Activated effector memory CD4-positive, alpha-beta T cell treated with anti-CD3 and anti-CD28 coated beads, Interleukin-2, amount 50 U/mL, for 16 hours (primary cell): ENCODE measurements at places on chromosomes 4 and X.

DNA sequence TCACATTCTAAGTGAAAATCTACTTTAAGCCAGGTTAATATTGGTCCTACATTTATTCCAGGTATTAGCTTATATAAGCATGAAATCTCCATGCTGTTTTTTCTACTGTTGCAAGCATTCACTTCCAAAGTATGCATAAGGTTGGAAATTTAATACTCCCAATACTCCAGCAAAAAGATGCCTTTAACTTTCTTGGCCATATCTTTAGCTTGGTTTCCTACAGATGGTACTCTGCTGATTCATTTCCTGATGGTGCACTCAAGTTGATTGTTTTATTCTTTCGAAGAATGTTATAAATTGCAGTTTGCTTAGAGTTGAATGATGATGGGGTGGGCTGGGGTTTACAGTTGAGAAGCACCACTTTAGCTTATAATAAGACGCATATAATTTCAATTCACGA is 330.2 kb downstream of the PTTG2 start:
- no peak for DNase-seq

GRCh38 chr4:154741131-154741665 is 2.6 kb upstream of the LRAT start:
- DNase-seq: no peak

GRCh38 chrX:100654261-100654660 is 10.3 kb downstream of the SRPX2 start:
- no peak for DNase-seq

- no peak for DNase-seq
These were observed 47.2 kb upstream of the TMPRSS11F start for GRCh38 chr4:68176904-68177303.

- no peak for DNase-seq
These were observed 195.8 kb downstream of the PDGFC start for GRCh38 chr4:156775813-156776212.

- no peak for DNase-seq
These were observed 94.7 kb downstream of the TMEM131L start for GRCh38 chr4:153560908-153561307.

DNA sequence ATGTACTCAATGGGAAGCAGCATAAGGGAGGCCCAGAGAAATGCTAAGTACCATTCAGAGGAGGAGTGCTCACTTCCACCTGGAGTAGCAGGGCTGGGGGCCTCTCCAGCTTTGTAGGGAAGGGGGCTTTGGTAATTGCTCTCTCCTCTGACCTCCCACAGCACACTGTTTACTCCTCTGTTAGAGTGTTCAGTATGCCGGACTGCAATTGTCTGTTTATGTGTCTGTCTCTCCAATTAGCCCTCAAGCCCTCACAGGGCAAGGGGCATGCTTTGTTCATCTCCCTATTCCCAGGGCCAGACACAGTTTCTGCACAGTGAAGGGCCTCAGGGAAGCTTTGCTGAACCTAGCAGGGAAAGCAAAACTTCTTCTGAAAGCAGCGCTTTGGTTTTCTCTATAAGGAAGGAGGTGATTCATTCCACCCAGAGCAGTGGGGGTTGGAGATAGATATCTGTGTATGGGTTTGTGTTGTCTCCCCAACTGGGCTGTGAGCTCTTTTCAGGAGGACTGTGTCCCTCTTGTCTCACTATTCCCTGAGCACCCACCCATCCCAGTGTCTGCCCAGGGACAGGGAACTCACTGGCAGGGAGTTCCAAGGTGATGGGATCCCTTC is 50.0 kb upstream of the VMA21 start:
- DNase-seq: no peak

- DNase-seq: no peak
These were observed 155.7 kb upstream of the MAP3K15 start for GRCh38 chrX:19670854-19671620.

DNA sequence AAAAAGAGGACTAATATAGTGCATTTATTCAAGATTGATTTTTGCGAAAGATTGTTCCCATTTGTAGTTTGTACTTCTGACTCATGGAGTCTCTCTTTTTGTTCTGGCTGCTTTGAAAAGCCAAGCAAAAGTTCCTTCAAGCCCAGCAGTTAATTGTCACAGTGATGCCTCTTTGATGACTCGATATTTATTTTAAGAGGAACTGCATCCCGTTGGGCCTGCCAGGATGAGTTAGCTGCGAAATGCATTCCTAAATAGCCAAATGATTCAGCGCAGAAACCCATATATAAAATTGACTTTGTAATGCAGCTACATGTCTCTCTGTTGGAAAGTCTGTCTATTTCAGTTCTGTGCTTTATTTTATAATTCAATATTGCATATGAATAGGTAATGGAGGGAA is 295.1 kb downstream of the GBA3 start:
- DNase-seq: no peak

- no peak for DNase-seq
These were observed 6.5 kb upstream of the SHISA3 start for GRCh38 chr4:42390622-42391354.

- peak; percentile 67 for DNase-seq
These were observed 13.1 kb upstream of the EOLA1 start for GRCh38 chrX:149527705-149528104.

- DNase-seq: no peak
These were observed 61.3 kb downstream of the ANTXR2 start for GRCh38 chr4:80011636-80012236.

GRCh38 chr4:151417766-151418376 is 8.9 kb downstream of the FHIP1A start:
- DNase-seq: no peak

- DNase-seq: no peak
These were observed 414.5 kb upstream of the ATOH1 start for GRCh38 chr4:93414041-93414550.

DNA sequence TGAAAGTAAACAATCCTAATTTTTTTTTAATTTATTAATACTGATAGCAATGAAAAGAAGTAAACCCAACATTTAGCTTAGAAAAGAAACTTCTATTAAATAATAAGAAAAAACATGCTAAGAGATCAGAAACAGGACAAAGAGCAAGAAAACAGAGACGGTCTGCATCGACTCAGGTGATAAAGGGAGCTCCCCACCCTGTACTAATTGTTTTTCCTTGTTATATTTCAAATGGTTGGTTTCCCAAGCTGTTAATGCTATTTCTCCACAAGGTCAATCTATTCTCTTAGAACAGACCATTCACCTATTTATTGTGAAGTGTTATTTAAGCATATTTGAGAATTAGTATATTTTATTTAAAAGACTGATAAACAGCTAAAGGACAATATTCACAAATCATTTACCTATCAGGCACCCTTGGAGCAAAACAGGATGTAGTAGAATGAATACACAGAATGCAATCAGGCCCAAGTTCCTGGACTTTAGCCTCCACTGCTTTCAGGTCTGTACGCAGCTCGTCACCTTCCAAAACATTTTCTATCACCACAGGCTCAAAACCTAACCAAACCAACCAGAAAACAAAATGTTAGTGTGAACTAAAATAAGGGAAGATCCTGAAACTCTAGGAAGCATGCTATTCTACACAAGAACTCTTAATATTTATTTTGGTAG is 5.5 kb downstream of the SEPSECS start:
- DNase-seq: no peak

DNA sequence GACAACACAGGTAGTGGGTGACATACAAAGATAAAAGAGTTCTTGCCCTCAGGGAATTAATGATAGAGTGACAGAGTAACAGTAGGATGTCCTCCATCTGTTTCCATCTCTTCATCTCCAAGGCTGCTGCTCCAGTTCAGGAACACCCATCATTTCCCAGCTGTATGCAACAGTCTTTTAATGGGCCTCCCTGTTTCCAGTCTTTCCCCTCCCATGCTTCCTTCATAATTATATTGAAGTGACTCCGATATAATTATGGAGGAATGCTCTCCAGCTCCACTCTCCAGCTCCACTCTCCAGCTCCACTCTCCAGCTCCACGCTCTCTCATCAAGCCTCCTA is 65.3 kb upstream of the MSN start:
- no peak for DNase-seq

- DNase-seq: no peak
These were observed 266.4 kb downstream of the PRR32 start for GRCh38 chrX:127085939-127086338.

- DNase-seq: no peak
These were observed 137.9 kb upstream of the S100G start for GRCh38 chrX:16511796-16512776.

DNA sequence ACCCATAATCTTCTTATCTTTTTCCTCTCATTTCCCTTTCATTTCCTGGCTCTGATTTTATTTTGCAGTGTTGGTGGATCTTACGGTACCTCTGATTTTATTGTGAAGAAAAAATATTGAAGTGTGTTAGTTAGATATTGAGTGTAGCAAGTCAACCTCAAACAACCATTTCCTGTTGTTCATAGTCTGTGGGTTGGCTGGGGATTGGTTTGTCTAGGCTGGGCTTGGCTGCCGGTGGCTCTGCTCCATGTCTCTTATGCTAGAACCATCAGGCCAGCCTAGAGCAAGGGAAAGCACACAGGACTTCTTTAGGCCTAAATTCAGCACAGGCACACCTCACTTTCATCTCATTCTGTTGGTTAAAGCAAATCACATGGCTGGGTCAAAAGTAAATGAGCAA is 383.1 kb upstream of the LCORL start:
- DNase-seq: no peak

- DNase-seq: no peak
These were observed 231.2 kb upstream of the CPEB2 start for GRCh38 chr4:14771094-14771493.

- no peak for DNase-seq
These were observed 623.1 kb downstream of the TECRL start for GRCh38 chr4:63786171-63786570.

DNA sequence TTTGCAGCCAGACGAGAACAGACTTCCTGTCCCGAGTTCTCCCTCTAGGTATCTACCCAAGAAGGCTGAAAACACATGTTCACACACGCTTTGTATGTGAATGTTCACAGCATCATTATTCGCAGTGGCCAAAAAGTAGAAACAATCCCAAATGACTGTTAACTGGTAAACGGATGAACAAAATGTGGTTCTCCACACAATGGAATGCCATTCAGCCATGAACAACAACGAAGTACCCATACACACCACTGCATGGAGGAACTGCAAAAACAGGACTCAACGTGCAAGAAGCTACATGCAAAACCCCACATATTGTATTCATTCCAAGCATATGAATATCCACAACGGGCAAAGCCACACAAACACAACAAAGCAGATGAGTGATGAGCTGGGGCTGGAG is 45.0 kb downstream of the PDHA1 start:
- no peak for DNase-seq

- DNase-seq: no peak
These were observed 23.4 kb downstream of the DHX15 start for GRCh38 chr4:24560868-24561368.

GRCh38 chr4:175263537-175263936 is 345.4 kb downstream of the ADAM29 start:
- DNase-seq: no peak

GRCh38 chr4:21780148-21780547 is 168.4 kb downstream of the KCNIP4 start:
- no peak for DNase-seq

GRCh38 chr4:158003212-158003611 is 169.6 kb downstream of the GASK1B start:
- no peak for DNase-seq

GRCh38 chr4:105068516-105068915 is 78.2 kb upstream of the TET2 start:
- DNase-seq: no peak

DNA sequence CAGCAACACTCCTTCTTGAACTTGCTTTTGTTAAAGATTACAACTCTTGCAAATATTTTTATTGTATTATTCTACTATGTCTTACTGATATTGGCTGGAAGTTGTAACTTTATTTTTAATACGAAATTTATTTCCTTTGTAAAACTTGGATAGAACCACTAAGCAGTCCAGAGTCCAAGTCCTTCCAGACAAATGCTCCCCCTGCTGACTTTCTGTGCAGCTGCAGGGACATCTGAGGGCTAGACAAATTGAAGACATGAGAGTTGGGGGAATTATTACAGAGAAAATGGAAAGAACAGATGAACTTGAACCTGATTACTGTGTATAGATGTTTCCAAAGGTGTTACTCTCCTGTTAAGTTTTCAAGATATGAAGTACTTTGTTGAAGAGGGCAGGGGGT is 238.8 kb downstream of the GRIA3 start:
- DNase-seq: no peak

GRCh38 chrX:130263016-130263415 is 5.7 kb downstream of the ZNF280C start:
- DNase-seq: no peak

DNA sequence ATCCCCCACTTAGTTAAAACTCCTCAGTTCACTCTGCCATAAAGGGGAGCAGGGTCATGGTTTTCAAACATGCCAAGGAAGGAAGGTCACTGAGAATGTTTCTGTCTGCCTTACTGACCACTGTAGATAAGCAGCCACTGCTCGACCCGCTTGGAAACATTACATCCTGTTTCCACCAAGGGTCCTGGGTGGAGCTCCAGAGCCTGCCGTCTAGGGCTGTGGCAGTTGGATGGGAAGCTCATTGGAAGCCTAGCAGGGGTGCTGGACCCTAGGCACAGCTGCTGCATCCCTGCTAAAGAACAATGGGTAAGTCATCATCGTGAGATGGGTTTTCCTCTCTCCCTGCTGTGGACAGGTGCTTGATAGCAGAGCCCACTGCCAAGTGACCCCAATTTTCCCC is 76.0 kb upstream of the SRD5A3 start:
- no peak for DNase-seq

- DNase-seq: no peak
These were observed 18.0 kb downstream of the HHIP start for GRCh38 chr4:144663834-144664475.

DNA sequence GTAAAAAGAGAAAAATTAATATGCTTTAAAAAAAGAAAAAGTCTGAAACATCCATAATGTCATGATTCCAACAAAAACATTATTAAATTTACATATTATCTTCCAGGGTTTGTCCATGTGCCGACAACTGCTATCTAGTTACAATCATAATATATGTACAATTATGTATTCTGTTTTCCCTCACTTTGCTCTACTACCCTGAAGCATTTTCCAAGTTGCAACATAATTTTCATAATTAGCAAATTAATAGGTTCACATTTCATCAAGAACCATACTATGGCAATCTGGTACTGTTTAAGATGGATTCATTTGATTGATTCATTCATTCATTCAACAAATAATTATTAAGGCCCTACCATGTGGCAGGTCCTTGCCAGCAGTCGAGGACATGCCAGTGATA is 128.9 kb upstream of the LEF1 start:
- no peak for DNase-seq

DNA sequence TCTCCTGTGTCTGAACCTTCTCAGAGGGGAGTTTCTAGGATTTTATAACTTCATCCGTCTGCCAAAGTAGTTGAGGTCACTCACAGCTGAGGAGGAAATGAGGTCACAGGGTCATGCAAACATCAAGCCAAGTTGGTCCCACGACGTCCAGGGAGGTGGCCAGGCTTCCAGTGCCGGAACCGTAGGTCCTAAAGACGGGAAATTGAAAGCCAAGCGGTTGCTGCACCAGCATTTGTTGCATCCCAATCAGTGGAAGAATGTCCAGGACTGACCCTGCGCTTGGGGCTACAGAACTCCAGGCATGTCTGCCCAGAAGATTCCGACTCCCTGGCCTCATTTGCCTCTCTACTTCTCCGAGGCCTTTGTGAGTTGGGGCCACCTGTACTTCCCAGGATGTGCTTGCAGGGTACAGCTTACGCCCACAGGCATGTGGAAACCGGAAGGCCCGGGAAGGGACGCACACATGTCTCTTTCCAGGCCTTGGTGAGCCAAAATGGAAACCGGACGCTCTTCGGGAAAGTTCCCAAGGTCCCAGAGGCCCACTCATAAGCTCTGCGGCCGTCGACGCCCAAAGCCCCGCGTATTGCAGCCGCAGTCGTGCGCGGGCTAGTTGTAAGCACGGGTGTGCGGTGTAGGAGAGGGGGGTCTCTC is 9.3 kb downstream of the PRDM8 start:
- DNase-seq: no peak

GRCh38 chr4:28799696-28800095 is 1920.5 kb upstream of the PCDH7 start:
- no peak for DNase-seq
